G401 (cell line): ENCODE measurements at places on chromosomes 13 and 19.
A peak's percentile ranks its signal among the peaks of the same experiment; 100 is the strongest.

DNA sequence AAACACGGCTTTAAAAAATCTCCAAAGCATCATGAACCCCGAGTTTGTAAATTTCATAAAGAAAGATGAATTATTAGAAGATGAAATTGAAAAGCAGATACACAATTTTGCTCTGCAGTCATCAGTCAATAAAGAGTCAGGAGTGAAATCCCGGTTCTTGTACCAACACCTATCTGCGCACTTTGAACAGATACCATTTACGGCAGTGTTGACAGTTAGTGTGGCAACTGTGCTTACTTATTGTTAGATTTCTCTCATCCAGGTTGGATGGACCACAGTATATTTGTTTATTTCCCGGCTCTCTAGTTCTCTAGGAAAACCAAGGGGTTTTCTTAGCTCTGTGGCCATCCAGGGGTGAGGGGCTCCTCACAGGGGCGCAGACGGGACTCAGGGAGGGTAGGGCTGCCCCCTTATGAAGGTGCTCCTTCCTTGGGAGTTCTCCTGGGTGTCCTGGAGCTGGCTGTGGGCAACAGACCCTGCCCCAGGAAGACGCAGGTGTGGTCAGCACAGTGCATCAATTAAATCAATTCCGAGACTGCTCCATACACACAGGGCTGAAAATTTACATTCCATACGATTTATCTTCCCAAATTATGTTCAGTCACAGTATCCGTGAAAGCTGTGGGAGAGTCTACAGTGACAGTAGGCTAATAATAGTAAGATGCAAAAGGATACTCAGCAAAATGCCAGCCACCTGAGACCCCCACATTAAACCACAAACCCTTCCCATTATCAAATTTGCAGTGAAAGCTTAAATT is 107.0 kb upstream of the C1QTNF9B start:
- DNase-seq, result no peak

- no peak for DNase-seq
These were observed 6.2 kb downstream of the ZNF253 start for GRCh38 chr19:19871932-19872331.

DNA sequence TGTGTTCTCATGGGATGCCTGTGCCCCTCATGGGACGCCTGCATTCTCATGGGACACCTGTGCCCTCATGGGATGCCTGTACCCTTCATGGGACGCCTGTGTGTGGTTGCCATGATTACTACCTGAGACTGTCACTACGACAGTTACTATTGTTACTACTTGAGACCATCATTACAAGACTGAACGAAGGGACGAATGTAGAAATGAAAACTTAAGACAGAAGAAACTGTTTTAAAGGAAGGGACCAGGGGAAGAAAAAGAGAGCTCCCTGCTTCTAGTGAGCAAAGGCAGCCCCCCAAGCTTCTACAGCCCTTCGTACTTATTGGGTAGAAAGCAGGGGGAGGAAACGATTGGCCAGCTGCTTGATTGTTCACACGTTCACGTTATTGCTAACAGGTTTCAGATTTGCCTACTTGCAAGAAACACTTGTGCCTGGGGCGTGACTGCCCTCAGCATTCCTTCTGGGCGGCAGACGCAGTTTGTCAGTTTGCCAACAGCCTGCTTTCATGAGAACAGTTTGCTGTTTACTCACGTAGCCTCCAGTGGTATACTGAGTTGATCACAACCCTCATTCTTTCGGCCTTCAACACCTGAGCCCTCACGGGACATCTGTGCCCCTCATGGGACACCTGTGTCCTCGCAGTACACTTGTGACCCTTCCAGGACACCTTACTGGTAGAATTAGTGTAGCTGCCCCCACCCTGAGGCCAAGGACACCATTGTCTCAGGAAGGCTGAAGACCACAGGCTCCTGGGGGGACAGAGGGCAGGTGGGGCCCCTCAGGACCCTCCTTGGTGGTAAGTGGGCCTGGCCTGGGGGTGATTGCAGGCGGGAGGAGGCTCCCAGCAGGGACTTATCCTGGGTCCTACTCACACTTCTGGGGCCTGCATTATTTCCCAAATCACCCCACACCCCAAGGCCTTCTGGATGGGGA is 2.5 kb upstream of the S1PR4 start:
- no peak for DNase-seq

DNA sequence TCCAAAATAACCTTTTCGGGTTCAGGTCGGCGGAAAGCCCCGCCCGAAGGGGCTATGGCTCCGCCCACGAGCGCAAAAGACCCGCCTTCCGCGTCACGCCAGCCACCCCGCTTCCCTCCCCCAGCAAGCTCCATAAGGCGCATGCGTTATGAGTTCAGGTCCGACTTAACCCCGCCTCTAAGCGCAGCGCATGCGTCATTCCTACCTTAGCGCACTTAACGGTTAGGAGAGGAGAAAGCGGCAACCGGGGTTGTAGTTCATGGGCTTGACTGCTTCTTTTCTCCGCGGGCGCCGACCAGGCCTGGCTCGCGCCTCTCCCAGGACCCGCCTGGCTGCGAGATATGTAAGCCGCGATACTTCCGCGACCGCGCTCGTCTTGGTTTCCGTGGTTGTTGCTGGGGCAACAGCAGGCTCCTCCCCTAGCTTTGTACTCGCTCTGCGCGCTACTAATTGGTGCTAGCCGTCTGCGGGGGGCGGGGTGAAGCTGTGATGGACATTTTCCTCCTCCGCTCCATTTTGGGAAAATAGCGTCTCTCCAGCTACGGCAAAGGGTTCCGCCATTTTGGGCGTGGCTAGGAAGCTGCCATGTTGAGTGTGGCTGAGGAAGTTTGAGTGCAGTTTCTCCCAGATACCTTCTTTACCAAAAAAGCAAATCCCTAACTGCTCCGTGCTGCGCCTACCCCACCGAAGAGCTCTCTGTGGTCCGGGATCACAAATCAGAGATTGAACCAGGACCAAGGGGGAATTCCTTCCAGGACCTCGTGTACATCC is at the start of gene B9D2:
Gene B9D2, minus strand, starts transcription at position 397 of the 771 bp plus-strand sequence. CDS start 630 bp downstream, outside the sequence.
- DNase-seq, result peak; percentile 99

DNA sequence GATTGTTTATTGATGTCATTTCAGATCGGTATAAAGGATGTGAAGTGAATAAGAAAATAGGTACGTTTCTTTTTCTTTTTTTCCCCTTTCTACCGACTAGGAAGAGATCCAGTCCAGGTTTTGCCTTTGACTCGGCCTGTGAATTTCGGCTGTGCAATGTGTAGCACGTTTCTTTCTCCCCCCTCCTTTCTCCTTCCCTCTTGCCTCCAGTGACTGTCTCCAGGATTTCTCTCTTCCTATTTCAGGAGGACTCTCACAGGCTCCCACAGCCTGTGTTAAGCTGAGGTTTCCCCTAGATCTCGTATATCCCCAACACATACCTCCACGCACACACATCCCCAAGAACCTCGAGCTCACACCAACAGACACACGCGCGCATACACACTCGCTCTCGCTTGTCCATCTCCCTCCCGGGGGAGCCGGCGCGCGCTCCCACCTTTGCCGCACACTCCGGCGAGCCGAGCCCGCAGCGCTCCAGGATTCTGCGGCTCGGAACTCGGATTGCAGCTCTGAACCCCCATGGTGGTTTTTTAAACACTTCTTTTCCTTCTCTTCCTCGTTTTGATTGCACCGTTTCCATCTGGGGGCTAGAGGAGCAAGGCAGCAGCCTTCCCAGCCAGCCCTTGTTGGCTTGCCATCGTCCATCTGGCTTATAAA is at the start of gene GPC6:
Gene GPC6, plus strand, starts transcription at position 185 of the 657 bp plus-strand sequence.
- peak; percentile 45 for DNase-seq

- DNase-seq, result no peak
These were observed 559.6 kb upstream of the SPRY2 start for GRCh38 chr13:80900561-80900960.

- DNase-seq, result no peak
These were observed 2.2 kb downstream of the XAB2 start for GRCh38 chr19:7627166-7627565.

DNA sequence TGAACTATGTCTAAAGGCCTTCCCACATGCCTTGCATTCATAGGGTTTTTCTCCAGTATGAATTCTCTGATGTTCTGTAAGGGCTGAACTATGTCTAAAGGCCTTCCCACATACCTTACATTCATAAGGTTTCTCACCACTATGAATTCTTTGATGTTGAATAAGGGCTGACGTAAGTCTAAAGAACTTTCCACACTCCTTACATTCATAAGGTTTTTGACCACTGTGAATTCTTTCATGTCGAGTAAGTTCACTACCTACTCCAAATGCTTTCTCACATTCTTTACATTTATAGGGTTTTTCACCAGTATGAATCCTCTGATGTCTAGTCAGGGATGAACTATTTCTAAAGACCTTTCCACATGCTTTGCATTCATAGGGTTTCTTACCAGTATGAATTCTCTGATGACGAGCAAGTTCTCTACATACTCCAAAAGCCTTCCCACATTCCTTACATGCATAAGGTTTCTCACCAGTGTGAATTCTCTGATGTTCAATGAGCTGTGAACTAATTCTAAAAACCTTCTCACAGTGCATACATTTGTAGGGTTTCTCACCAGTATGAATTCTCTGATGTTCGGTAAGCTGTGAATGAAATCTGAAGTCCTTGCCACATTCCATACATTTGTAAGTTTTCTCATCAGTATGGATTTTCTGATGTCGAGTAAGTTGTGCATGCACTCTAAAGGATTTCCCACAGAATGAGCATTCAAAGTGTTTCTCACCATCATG is 19.1 kb upstream of the ZNF260 start:
- no peak for DNase-seq

DNA sequence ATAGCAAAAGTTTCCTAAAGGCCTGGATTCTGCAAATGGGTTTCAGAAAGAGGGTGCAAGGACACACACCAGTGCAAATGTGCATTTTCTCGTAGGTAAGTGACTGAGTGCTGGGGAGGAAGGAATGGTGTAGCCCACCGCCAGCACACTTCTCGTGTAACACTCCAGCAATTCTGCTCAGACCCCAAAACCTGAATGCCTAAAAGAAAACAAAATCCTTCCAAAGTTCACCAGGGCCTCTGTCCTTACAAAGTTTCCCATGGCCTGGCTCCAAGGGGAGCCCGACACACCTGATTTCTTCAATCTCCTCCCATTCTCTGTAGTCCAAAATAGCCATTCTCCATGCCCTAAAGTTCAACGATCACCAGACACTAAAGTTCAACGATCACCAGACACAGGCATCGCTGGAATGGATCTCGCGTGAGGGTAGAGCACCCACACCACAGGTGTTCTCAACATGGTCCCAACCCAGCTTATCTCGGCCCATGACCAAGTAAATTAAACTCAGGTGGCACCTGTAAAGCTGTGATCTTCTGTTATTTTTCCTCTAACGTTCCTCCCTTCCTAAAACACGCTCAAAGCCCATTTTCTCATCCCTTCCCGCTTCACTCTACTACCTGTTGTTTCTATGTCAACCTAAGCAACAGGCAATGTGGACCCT is 46.0 kb downstream of the ABCC4 start:
- no peak for DNase-seq

DNA sequence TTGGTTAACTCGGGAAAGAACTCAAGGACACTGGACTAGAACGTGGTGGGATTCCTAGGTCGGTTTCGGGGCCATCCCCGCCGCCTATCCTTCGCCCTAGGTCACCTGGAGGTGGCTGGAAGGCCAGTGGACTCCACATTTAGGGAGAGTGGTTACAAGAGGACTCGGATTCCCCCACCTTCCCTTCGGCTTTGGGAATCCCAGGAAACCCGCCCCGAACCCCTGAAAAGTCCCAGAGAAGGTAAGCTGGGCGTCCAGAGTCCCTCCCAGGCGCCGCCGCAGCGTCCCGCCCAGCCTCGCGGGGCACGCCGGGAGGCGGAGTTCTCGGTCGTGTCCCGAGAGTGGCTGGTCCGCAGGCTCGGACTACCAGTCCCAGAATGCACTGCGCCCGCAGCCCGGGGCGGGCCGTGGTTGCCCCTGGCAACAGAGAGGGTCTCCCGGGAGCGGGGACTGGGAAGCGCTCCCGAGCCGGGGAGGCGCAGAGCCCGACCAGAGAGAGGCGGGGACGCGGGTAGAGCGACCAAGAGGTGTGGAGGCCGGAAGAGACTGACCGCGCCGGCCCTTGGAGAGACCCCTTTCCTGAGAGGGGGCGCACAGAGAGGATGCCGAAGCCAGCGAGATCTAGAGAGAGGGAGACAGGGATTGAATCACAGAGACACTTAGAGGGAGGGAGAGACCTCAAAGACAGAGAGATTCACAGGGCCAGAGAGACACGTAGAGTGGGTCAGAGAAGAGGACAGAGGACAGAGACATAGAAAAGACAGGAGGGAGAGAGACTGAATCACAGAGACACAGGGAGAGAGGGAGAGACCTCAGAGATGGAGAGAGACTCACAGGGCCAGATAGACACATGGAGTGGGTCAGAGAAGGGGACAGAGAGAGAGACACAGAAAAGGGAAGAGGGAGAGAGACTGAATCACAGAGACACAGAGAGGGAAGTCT is 2.6 kb upstream of the PRKCG start:
- peak; percentile 96 for DNase-seq

- no peak for DNase-seq
These were observed 5.0 kb upstream of the MICU2 start for GRCh38 chr13:21608961-21609360.

- DNase-seq, result no peak
These were observed 1.3 kb downstream of the AP2A1 start for GRCh38 chr19:49767967-49768581.

GRCh38 chr19:48442116-48443035 is 3.4 kb upstream of the GRWD1 start:
- DNase-seq, result no peak

DNA sequence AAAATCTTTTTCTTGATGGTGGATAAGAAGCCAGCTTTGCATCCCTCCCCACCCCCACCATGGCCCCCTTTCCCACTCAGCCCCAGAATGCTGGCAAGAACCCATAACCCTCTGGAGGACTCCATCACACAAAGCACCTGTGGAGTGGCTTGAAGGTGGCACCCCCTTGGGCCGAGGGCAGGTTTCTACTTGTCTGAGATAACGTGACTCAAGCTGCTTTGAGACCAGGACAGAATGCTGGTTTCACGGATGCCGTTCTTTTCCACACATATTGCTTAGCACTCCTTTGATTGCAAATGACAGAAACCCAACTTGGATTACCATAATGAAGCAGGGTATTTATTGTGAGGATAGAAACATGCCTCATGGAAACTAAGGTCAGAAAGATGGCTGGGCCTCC is 82.2 kb downstream of the LACC1 start:
- DNase-seq, result no peak

- no peak for DNase-seq
These were observed 762.2 kb downstream of the EFNB2 start for GRCh38 chr13:105773241-105773640.

DNA sequence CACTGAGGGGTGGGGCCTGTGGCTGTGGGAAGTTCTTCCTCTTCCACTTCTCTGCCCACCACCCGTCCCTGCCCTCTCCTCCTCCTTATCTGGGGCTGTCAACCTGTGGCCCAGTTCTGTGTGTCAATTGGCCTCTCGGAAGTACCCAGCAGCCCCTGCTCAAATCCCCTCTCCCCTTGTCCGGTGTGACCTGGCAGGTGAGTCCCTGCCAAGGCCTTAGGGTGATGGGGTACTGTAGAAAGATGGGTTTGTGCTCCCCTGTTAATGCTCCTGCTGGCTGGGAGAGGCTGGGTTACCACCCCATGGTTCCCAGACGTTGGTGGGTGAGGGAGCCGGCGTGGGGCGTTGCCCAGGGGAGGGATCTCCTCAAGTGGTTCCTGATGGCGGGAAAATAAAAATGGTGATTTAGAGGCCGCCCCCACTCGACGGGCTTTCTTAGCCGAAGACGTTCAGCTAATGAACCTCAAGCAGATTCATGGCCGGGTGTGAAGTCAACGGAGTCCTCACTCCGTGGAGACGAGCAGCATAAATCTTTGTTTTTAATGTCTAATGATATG is 141.2 kb downstream of the URI1 start:
- no peak for DNase-seq

- no peak for DNase-seq
These were observed 10.4 kb downstream of the FCER2 start for GRCh38 chr19:7691497-7691896.

- DNase-seq, result no peak
These were observed 479.1 kb upstream of the MIR17HG start for GRCh38 chr13:90868321-90868920.

GRCh38 chr13:112905619-112905989 is 63.4 kb upstream of the MCF2L start:
- no peak for DNase-seq
